IPS DF 6.9 (cell line): ENCODE measurements at places on chromosomes 2 and 18.
A peak's percentile ranks its signal among the peaks of the same experiment; 100 is the strongest.

- DNase-seq, result no peak
These were observed 161.3 kb downstream of the INSIG2 start for GRCh38 chr2:118249531-118249930.

- DNase-seq, result no peak
These were observed 193.4 kb downstream of the NBAS start for GRCh38 chr2:15367715-15368114.

- no peak for DNase-seq
These were observed 23.3 kb downstream of the MFF start for GRCh38 chr2:227348324-227348723.

- DNase-seq, result no peak
These were observed 68.7 kb upstream of the MGAT4A start for GRCh38 chr2:98799375-98800329.

- no peak for DNase-seq
These were observed 12.3 kb downstream of the CALCRL start for GRCh38 chr2:187435756-187436155.

- no peak for DNase-seq
These were observed 61.9 kb downstream of the CENPO start for GRCh38 chr2:24855022-24855622.

DNA sequence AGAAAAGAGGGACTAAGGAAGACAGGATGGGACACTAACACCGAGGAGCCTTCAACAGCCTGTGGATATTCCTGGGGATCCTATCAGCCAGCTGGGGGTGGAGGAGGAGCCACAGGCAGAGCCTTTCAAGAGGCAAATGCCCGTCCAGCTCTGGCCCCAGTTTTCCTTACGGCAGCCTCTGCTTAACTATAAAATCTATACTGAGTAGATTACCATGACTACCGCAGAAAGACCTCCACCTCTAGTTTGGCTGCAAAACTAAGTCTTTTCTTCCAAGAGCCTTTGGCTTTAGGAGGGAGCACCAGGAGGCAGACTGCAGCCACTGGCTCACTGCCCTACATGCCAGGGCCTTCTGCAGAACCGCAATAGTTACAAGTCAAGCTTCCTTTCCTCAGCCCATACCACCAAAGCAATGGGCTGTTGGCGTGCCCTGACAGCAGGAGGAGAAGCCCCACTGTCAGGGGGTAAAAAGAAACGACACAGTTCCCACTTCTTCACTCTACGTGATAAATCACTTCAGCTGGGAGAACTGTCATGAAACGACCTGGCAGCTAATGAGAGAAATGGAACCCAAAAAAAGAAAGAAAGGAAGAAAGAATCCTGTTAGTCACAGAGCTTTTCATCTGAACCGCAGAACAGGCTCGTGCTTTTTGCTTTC is 25.1 kb upstream of the CREB1 start:
- DNase-seq, result no peak

GRCh38 chr2:161124201-161124600 is 36.0 kb upstream of the TANK start:
- DNase-seq, result no peak

- no peak for DNase-seq
These were observed 657.2 kb downstream of the RNF144A start for GRCh38 chr2:7574385-7574784.

DNA sequence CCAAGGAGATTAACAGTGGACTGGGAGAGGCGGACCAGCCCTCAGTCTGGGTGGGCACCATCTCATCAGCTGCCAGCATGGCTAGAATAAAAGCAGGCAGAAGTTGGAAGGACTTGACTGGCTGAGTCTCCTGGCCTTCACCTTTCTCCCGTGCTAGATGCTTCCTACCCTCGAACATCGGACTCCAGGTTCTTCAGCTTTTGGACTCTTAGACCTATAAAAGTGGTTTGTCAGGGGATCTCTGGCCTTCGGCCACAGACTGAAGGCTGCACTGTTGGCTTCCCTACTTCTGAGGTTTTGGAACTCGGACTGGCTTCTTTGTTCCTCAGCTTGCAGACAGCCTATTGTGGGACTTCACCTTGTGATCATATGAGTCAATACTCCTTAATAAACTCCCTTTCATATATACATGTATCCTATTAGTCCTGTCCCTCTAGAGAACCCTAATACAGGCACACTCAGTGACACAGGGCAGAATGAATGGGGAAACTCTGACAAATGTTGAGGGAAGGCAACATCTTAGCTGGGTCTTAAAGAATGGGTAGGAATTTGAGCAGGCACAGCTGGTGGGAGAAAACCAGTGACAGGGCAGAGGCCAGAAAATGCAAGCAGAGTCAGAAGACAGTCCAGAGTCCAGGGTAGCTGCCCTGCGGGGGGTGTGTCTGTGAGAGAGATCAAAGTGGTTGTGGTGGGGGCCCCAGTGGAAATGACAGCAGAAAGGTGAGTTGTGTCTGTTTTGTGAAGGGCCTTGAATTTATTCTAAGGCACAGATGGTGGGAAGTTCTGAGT is 108.1 kb upstream of the CD302 start:
- no peak for DNase-seq

GRCh38 chr18:28095041-28095440 is 81.9 kb downstream of the CDH2 start:
- no peak for DNase-seq

GRCh38 chr2:148670773-148671172 is 26.2 kb downstream of the EPC2 start:
- no peak for DNase-seq

DNA sequence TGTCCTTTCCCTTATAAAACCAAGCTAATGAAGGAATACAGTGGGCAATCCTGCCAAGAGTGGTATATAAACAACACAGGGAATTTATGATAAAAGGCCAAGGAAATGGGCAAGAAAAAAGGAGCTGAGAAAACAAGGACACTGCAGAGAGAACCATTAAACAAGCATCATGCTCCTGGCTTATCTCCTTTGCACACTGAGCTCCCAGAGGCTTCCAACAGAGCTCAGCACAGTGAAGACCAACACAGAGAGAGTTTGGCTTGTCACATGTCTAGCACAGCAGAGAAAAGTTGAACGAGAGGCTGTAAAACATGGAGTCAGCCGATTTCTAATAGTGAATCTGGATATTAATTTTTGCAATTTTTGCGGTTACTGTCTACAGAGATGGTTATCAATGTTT is 68.0 kb upstream of the KLF7 start:
- no peak for DNase-seq

GRCh38 chr18:7020995-7021777 is 96.4 kb downstream of the LAMA1 start:
- DNase-seq, result peak; percentile 9

- DNase-seq, result no peak
These were observed 21.6 kb downstream of the TNS1 start for GRCh38 chr2:217981084-217981730.

DNA sequence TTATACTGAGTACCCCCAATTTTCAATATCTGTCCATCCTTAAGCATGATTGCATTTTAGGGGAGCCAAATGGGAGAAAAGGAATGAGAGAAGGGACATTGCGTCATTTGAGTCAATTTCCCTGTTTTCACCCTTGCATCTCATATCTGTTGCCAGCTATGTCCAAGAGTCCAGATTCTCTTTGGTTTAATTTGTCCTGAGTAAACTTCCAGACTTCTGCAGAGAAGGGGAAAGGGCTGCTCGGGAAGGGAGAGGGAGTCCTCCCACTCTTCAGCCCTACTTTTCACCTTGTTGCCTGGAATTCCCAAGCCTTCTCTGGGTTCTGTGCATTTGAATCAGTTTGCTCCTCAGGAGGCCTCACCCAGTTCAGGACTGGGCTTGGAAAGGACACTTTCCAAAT is 16.5 kb downstream of the GREB1 start:
- no peak for DNase-seq

DNA sequence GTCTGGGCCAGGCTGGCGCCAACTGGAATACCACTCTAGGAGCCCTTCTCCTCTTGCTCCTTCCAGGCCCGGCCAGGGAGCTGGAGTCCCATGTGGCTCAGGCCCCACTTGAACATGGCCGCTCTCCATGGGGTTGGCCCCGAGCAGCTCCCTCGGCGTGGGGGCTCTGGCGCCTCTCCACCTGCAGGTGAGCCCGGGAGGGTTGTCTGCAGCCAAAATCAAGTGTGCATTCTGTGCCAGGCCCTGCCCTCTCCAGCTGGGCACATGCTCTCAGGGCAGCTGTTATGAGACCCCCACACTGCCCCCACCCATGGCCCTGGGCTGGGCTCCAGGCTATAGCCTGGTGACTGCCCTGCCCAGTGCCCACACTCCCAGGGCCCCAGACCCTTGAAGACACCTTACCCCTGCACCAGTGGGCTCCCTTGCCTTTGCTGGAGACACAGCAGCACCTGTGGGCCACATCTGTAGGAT is 45.8 kb upstream of the HS6ST1 start:
- no peak for DNase-seq

DNA sequence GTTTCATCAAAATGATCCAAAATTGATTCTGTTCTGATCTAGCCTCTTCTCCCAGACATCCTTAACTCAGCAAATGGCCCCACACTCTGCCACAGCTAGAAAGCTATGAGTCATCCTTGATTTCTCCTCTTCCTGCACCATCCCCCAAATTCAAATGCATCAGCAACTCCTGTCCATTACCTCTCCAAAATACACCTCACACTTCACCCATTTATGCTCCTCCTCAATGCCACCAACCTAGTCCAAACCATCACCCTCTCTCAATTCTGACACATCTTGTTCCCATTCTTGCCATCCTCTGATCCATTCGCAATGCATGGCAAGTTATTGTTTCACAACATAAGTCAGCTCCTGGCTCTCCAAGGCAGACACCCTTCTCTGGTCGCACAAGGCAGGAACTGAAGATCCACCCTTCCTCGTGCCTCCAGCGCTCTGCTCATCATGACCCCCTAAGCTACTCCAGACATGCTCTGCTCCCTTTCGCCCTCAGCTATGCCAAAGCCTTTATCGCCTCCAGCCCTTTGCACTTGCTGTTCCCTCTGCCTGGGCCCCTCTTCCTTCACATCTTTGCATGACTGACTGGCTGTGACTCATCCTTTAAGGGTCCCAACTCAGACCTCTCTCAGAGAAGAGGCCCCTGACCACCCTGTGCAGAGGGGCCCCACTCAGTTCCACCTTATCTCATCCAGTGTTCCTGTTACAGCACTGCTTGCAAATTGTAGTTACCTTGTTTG is 83.6 kb downstream of the MREG start:
- DNase-seq, result no peak

- DNase-seq, result no peak
These were observed 147.4 kb upstream of the GPC1 start for GRCh38 chr2:240288087-240288521.

DNA sequence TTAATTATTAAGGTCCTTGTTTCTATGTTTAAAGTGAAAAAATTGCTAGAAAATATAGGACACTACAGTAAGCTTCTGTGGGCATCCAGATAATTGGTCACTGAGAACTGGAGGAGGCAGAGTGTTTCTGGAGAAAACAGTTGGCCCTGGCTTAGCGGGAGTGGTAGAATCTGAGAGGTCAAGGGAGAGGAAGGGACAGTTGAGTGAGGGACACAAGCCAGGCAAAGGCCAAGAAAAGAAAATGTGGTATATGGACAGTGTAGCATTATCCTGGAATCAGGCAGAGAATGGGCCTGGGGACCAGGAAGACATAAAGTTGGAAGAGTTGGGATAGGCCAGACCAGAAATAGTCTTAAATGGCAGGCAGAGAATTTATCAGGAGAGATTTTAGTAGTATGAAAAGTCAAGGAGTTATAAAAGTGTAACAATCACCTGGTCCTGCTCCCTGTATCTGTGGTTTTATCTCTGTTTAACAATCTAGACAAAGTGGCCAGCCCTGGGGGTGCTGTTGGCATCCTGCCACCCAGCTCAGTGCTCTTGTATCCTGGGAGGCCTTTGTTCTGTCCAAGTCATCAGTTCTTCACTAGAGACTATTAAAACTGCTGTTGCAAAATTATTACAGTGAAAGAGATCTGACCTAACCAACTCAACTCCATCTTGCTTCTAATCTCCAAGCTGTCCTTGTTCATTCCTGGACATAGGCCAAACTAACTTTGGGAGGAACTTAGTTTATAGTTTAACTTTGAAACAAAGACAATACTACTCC is 15.4 kb upstream of the MSGN1 start:
- DNase-seq, result no peak

DNA sequence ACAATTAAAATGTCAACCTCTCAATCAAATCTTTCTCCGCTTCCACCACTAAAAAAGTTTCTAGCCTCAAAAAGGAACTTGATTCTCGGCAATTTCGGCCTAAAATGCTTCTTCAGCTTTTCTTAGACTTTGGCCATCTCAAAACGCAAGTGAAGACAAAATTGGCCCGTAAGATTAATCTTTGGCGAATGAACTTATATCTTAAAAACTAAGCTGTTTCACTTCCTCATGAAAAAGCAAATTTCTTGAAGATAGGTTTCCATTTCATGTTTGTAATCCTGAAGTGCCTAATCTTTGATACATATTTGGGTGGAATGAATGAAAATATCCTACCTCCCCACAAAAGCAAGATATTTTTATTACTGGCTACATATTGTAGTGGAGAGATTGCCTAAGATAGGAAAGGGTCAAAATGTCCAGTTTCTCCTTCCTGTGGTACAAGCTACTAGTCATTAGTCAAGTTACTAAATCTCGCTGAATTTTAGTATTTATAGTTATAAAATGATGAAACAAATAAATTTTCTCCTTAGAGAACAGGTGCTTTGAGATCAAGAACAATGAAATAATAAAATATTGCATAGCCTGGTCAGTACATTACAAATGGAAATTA is 85.4 kb upstream of the ZEB2 start:
- no peak for DNase-seq

DNA sequence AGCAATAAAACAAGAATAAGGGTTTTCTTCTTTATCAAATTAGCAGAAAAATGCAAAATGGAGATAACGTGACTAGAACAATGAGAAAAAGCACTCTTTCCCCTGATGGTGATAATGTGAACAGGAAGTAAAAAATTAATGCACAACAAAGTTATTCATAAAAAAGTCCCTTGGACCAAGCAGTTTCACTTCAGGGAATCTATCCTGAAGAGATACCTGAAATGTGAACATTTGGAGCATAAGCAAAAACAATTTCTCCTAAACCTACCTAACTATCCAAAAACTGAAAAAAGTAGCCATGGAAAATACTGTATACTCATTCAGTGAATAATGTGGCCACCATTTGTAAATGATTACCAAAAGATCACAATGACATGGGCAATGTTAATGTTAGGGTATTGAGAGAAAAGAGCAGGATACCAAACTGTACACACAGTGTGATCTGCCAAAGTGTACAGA is 48.7 kb downstream of the TRIP12 start:
- DNase-seq, result no peak

GRCh38 chr2:74179063-74179865 is 585 bp upstream of the MOB1A start:
- DNase-seq, result no peak

GRCh38 chr2:151857650-151858049 is 29.4 kb upstream of the ARL5A start:
- DNase-seq, result no peak

DNA sequence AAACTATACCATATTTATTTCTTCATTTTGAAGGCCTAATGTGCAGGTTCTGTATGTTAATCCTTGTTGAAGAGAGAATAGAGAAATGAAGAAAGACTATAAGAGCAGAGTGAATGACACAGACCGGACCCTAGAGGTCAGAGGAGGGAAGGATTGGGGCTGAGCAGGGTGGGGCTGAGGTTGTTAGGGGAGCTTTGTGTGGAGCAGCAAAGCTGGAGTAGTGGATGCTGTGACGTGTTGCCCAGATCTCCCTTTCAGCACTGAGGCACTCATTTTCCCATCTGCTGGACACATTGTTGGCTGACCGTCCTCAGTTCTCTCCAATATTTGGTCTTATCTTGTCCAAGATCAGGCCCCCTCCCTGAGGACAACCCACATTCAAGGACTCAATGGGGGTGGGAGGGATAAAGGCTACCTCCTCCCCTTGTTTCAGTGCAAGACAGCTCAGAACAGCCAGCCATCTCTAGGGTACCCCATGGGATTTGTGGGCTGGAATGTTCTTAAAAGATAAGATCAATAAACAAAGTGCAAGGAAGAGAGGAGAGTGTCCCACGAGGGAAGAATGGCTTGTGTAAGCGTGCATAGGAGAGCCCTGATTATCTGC is 143.6 kb downstream of the TDRD15 start:
- DNase-seq, result no peak
